ENCODE measurements at places on chromosomes 1 and 21.
A peak's percentile ranks its signal among the peaks of the same experiment; 100 is the strongest.

DNA sequence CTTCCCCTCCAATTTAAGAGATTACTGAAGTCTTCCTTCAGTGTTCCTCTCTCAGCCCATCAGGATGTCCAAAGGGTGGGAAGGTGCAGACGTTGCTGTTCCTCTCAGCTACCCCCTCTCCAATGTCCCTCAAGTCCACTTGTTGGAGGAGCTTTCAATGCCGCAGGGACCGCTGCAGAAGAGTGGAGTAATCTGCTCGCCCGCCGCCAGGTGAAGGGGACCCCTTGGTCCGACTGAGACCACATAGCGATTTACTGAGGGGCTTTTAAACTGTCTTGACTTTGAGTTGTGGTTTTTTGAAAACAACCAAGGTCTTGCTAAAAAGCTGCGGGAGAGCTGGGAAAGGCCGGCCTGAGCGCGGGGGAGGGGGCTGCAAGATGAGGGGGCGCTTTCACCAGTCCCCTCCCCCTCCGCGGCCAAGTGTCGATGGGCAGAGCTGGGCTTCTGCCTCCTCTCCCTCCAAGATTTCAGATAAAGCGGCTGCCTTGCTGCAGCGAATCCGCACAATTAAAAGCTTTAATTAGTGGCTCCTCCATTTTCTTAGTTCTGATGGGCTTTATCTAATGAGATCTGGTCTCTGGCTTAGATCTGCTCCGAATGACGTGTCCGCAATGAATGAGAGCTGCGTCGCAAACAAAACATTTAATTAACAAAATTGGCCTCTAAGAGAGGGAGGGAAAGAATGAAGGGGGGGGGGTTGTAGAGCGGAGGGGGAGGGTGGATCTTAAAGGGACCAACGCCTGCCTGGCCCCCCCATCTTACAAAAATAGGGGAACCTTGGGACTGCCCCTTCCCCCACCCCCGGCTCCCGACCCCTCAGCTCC lies 5.9 kb downstream of the LMO4 start:
- DNase-seq = peak; percentile 27

- DNase-seq = no peak
Measured at GRCh38 chr1:89130716-89131115, 4.8 kb upstream of the GBP2 start.

- DNase-seq = no peak
Measured at GRCh38 chr1:197799271-197799670, 24.0 kb upstream of the DENND1B start.

GRCh38 chr1:179082999-179083335 lies 1.1 kb downstream of the TOR3A start:
- DNase-seq = peak; percentile 39

DNA sequence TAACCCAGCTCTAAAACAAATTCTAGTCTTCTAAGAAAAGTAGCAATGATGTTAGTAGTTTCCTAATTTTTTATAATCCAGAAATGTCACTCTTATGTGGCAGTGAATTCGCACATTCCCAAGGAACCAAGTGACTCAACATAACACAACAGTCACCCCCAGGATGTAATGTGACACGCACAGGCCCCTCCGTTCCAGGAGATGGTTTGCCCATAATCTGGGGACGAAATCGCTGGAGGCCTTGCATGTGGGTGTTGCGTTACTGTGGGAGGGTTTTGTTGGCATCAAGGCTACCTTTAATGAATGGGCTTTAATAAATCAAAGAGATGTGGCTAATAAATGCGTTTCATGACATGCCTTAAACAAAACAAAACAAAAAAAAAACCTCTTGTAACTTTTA lies 50.9 kb downstream of the EVA1C start:
- DNase-seq = no peak

DNA sequence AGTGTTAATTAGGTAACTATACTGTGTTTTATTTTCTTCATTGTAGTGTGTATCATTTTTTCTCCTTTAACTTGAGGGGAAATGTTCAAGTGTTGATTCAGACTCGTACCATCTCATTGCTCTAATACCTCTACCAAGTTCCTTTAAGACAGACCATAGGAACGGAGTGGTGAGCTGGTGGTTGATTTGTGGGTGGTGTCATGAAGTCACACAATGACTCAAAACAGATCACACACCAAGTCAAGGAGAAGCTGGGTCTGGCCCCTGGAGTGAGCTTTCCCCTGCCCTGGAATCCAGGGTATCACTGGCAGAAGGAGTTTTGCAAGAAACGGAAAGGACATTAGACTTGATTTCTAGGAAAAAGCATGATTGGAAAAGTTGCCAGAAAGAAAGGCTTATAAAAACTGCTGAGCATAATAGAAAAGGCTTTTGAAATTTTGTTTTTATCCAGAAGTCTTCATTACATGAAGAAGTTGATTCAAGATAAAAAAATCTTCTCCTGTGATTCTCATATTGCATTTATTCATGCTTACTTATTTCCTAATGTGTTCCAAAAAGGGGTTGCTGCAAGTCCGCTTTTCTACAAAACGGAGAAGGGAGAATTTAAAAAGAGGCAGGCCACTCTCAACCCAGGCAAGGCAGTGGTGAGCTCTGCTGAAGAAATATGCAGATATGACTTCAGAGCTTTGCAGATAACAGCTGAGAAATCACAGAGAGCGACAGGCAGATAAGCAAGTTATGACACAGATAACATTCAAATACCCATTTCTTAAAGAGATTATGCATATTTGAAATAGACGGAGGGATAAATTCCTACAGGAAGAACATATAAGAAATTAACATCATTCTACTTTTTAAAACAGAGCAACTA lies 79.7 kb downstream of the TBX19 start:
- no peak for DNase-seq

GRCh38 chr1:8701794-8702471 lies 115.5 kb downstream of the RERE start:
- peak; percentile 77 for DNase-seq

- no peak for DNase-seq
Measured at GRCh38 chr1:175388285-175388684, 195.7 kb upstream of the KIAA0040 start.
